IMR-90 (cell line): ENCODE measurements at places on chromosomes 11 and 22.
A peak's percentile ranks its signal among the peaks of the same experiment; 100 is the strongest.

DNA sequence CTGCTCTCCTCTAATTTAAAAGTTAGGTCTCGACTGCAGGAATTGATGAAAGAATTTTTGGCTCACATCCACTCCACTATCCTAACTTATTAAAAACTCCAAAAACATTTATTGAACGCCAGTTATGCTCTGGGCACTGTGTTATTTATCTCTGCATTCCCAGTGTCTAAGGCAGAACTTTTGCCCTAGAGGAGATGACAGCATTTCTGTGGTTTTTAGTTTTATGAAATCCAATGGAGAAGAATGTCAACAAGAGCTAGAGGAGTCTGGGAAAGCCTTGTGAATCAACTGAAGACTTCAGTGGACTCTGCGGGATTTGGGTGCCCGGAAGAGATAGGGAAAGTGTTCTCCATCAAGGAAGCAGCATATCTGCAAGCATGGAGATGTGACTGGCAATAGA is 217.0 kb upstream of the PGR start:
- DNase-seq, result peak; percentile 20

GRCh38 chr22:42648368-42649245 is 585 bp downstream of the CYB5R3 start:
- no peak for DNase-seq

DNA sequence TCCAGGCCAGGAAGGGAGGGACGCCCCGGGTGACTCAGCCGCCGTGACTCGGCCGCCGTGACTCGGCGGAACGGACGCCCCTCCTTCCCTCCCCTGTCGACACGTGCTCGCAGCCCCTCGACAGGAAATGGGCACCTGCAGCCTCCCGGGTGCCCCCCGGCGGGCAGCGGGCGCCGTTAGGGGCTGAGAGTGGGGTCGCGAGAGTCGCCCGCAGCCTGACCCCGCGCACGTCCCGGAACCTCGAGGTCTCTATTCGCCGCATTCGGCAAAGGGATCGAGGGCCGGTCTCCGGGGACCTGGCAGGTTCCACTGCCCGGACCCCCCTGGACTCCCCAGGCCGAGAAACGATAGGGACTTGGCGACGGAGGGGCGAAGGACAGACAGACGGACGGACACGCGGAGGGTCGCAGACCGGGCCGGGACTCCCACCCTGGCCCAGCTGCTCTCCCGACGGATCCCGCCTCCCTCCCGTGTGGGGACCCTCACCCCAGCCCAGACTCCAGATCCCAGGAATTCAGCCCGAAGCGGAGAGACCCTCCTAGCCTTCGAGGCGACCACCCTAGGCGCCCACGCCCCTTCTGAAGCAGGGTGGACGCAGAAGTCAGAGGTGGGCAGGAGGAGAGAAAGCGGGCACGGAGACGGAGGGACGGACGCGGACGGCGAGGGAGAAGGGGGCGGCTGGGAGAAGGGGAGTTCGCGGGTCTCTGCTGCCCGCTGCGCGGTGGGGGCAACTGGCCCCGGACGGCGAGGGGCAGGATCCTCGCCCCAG is 648 bp downstream of the FOSL1 start:
- DNase-seq, result peak; percentile 81

GRCh38 chr22:25437414-25438160 is 126.9 kb upstream of the GRK3 start:
- no peak for DNase-seq

DNA sequence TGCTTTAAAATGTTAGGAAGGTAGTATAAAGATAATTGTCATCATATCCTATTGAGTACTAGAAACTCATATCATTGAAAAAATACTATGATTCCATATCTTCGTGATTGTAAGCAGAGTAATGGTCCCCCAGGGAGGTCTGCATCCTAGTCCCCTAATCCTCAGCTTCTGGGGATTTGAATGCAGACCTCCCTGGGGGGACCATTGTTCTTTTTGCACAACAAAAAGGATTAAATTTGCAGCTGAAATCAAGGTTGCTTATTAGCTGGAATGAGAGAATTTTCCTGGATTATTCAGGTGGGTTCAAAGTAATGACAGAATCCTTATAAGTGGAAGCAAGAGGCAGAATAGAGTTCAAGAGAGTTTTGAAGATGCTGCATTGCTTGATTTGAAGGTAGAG is 26.1 kb upstream of the MS4A6A start:
- no peak for DNase-seq

- DNase-seq, result no peak
These were observed 70.7 kb downstream of the DGCR2 start for GRCh38 chr22:19051381-19052072.

DNA sequence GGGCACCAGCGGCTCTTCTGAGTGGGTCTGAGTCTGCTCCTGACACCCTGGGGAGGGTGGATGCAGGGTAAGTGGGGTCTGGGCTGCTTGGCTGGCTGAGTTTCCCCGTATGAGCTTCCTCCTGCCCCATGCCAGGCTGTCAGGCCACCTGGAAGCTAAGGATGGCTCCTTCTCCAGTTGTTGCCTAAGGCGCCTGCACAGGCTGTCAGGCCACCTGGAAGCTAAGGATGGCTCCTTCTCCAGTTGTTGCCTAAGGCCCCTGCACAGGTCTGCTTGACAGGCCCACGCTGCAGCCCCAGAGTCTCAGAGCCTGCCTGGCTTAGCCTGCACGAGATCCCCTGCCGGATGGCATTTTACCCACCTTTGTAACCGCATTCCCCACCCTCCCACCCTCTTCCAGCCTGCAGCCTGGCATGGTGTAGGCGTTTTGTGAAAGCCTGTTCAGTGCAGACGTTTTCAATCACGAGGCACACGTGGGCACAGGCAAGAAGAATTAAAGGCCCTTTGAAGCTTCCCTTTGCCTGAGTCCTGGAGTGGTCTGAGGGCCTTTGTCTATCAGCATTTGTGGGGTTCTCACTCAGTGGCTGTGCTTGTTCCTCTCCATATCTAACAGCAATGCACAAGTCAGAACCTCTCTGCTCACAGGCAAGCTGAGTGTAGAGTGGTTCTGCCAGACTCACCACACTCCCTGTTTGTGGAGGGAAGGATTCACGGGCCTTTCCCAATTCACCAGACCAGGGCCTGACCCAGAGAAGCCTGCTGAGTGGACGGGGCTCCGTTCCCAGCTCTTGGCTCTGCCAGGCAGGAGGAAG is 40.2 kb upstream of the B3GAT1 start:
- DNase-seq, result no peak

GRCh38 chr11:65646958-65647701 is 9.2 kb downstream of the SIPA1 start:
- DNase-seq, result no peak

GRCh38 chr11:108870373-108871020 is 205.6 kb downstream of the DDX10 start:
- peak; percentile 87 for DNase-seq

- DNase-seq, result peak; percentile 4
These were observed 397.8 kb downstream of the OPCML start for GRCh38 chr11:133134314-133135173.

DNA sequence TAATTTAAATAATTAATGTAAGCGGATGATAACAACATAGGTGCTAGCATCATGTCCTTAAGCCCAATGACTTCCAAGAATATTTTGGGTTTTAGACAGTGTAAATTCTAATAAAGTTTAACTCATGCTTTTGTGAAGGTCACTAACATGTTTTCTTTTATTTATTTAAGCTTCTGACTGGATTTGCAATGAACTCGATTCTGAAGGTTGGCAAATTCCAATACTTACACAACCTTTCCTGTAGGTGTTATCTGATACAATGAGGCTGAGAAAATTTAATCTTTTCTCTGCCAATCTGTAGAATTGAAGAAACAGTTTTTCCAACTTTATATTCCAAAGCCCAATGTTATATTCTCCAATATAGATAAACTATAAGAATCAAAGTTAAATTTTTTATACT is 311.3 kb downstream of the LUZP2 start:
- DNase-seq, result no peak

DNA sequence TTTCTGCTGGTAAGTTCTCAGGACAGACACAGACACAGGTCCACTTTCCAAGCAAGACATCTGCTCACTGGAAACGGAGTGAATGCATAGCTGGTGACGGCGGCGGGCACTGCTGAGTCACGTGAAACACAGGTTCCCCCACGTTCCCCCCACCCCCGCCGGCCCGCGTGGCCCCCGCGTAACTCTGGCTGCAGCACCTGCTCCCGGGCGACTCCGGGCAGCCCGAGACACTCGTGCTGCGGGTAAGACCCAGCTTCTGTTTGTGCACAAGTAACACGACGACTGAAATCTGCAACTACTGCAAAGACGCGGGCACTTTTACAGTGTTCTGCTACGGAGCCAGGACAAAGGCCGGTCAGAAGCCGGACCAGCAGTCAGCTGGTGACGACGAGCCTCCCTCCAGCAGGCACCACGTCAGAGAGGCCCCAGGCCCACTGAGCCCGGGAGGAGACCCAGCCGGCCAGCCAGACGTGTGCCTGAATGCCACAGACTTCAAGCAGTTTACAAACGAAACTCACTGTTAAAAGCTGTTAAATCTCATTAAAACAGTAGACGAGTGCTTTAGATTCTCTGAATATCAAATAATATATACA is 12.9 kb upstream of the ARFGAP3 start:
- no peak for DNase-seq

- no peak for DNase-seq
These were observed 17.1 kb upstream of the TPH1 start for GRCh38 chr11:18063125-18063524.

GRCh38 chr11:83054904-83055380 is 16.8 kb downstream of the RAB30 start:
- DNase-seq, result no peak

- DNase-seq, result no peak
These were observed 7.0 kb downstream of the MADD start for GRCh38 chr11:47276923-47277322.

GRCh38 chr11:68653486-68654430 is 30.6 kb upstream of the GAL start:
- no peak for DNase-seq

DNA sequence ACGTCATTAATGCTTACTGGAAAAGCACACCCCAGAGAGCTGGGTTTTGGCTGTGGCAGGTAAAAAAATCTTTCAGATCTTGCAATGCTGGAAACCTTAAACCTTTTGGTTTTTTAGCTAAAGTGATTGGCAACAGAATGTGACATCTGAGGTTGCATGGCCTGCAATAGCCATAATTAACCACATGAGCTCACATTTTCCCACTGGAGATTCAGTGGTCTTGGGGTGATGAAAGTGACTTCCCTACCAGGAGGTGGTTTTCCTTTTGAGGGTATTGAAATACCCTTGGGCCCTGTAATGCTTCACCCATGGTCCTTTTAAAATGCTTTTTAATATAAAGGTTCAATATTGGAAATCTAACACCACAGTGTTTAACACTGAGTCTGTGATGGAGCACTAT is 192.8 kb downstream of the WNT11 start:
- no peak for DNase-seq

DNA sequence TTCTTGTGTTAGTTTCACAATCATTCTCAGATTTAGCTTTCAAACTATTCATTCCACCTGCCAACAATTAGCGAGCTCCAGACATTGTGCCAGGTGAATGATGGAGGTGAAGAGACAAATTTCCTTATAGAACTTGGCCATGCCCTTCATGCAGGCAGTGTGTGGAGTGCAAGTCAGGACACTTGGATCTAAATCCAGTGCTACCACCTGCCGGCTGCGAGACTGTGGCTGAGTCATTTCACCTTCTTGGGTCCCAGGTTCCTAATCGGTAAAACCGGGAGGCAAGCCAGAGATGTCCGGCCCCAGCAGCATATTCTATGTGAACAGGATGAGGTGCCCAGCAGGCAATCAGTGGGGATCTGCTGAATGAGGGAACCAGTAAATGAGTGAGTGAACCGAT is 18.6 kb upstream of the EHF start:
- no peak for DNase-seq

GRCh38 chr11:27963370-27963769 is 144.6 kb downstream of the KIF18A start:
- DNase-seq, result no peak

DNA sequence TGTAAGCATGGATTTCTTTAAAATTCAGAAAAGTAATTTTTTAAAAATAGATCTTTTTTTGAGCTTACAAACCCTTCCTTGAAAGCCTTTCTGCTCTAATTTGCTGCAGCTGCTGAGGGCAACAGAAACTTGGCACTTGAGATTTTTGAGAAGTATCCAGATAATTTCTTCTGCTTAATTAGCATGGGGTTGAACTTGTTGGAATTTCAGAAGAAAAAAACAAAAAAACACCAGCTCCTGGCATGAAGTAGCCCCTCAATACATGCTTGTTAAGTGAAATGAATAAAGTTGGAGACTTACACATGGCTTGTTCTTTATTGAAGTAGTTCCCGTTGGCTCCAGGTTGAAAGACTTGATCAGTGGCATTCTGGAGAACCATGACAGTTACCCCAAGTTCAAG is 331.4 kb upstream of the RAG2 start:
- no peak for DNase-seq

GRCh38 chr11:68454767-68455166 is 5.8 kb upstream of the PPP6R3 start:
- DNase-seq, result no peak

DNA sequence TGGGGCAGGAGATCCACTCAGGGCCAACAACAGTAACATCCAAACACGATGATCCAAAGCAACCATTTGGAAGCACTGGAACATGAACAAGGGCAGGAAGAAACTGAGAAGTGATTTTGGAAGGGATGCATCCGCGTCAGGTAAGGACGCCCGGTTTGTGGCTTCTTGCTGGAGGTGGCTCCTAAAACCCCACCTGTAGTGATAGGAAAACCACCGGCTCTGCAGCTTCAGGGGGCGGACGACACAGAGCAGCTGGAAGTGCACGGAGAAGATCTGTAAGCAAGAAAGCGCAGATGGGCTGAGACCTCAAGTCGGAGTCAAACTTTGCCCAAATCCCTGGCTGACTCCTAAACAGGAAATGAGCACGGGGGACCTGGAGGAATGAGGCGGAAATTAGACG is 1066.1 kb downstream of the BRD1 start:
- DNase-seq, result no peak

DNA sequence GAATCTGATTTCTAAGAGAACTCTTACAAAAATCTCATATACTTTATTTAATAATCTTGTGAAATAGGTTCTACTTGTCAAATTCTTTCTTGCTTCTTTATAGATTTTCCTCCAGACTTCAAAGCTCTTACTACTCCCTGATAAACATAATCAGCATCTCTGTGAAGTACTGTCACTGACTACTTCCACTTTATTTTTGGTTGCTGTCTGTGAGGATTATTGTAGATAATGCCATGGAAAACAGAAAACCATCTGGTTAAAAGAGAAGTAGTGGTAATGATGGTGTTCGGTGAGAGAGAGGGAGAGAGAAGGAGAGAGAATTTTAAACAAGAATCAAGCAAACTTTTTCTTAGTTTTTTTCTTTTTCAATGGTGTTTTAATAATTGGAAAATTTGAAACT is 152.3 kb downstream of the TMEM135 start:
- no peak for DNase-seq

GRCh38 chr11:33775832-33776470 is 1.6 kb upstream of the FBXO3 start:
- peak; percentile 65 for DNase-seq

- DNase-seq, result no peak
These were observed 30.9 kb downstream of the MIF start for GRCh38 chr22:23925020-23925606.
